ENCODE measurements at places on chromosomes 2 and 18. TPM values are rescaled to one million over a fixed set of nuclear protein-coding genes. Genes with fewer than 3 reads are reported as not detected.

The KCNK3 gene
- total RNA-seq = 0.36 TPM

The IL36A gene
- not detected for total RNA-seq

The ARHGAP25 gene
- 0.67 TPM for total RNA-seq

The ADCYAP1 gene
- not detected for total RNA-seq

The IL18RAP gene
- not detected for total RNA-seq

The LCT gene
- total RNA-seq = not detected

The MYO5B gene
- total RNA-seq = 0.15 TPM

The LONRF2 gene
- under 0.01 TPM for total RNA-seq

The ALK gene
- total RNA-seq = 1.3 TPM

The TCF7L1 gene
- total RNA-seq = 3.0 TPM

The FHOD3 gene
- total RNA-seq = 23.3 TPM

All from melanocyte of skin (primary cell).